ENCODE measurements at places on chromosomes 5 and 9.

- peak; percentile 66 for DNase-seq
Measured at GRCh38 chr5:136058039-136058971, 29.5 kb downstream of the TGFBI start.

DNA sequence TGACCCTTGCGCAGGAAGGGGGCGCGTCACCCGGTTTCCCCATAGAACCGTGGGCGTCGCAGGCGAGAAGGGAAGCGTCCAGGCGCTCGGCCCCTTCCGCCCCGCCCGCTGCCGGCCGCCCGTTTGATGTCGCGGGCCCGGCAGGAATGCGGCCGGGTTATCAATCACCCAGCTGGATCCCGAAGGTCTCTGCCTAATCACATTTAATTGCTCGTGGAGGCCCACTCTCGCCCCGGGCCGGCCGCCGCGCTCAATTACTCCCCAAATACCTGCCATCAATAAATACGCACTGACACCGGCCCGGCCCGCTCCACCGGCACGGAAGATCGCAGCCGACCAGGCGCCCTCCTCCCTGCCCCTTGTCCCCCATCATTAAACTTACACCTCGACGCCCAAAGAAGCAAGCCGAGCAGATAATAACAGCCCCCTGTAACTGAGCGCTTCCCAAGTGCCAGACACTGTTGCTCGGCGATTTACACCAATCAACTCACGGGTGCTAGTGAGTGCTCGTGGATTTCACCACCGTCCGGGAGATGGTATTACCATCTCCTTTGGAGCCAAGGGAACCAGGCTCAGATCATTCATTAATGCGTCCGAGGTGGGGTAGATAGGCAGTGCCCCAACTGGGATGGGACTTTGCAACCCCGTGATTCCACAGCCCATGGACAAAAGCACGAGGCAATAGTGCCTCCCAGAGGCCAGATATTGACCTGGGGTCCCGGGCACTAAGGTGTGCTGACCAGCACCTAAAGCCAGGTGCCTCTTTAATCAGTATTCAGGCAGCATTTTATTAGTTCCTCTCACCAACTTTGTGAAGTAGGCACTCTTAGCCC, 11.3 kb downstream of the MSX2 start:
- DNase-seq: no peak

DNA sequence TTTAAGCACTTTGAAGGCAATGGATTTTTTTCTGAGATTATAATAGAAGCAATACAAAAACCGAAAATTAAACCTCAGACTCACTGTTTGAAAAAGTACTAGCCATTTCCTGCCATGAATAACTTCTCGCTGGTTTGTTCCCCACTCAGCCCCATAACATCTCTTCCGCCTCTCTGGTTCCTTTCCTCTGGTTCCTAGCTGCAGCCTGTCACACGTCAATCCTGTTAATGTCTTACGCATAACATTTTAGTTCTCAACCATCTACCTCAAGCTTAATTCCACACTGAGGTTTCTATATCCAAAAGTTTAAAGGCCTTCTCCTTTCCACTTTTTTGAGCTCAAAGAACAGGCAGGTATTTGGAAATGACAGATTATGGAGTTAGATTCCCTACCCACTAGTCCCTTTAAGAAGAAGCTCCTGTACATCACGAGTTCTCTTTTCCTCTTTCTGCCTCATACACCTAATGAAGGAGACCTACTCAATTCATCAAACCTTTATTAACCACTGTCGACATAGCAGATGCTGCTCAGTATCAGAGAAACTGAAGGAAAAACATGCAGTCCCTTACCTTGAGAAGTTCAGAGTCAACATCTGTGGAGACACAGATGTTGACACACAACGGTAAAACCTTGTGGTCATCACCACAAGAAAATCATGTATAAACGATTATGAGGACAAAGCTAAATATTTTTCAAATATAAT, 243.0 kb upstream of the PTGER4 start:
- no peak for DNase-seq

- no peak for DNase-seq
Measured at GRCh38 chr5:168357876-168358275, 66.4 kb downstream of the WWC1 start.

DNA sequence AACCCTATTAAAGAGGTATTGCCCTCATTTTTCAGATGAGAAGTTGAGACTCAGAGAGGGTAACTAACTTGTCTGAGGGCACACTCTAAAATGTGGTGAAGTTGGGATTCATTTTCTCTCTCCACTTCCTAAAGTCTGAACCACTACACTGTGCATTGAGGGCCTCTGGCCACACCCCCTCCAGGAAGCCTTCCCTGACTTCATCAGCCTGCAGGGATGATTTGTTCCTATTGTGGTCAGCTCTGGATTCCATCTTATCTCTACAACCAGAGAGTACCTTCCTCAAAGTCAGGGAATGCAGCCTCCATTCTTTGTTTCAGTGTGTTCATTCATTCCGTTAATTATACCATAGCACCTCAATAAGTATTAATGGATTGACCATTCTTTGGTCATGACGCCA, 356.0 kb upstream of the PANK3 start:
- no peak for DNase-seq

DNA sequence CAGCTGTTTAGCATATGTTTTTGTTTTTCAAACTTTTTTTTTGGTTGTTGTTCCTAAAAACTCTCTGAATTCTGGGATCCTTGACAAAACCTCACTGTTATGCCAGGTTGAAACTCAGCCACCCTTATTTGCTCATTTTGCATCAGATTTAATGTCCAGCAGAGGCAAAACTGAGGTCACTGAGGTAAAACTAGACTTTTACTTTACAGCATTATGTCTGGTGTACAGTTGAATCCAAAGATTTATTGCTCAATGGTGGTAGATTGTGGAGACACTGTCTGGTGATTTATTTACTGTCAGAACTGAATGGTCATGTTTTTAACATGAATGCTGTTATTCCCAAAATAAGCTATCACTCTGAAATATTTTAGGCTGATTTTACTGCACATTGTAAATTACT, 87.9 kb downstream of the FBXL7 start:
- DNase-seq: no peak

GRCh38 chr5:72557167-72558045, 50.2 kb upstream of the ZNF366 start:
- DNase-seq: no peak

DNA sequence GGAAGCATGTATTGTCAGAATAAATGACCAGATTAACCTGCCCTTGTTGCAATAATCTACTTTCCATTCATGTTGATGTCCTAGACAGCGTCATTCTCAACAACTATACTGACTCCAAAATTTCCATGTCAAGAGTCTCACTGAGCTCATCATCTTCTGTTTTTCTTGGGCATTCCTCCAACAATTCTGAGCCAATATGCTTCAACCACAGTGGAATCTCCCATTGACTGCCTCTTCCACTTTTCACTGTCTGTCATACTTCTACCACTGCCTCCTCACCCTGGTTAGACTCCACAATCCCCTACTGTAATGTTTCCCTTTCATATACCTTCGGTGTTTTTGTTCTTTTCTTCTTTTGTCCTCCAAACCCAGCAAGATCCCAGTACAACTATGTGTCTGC, 162.8 kb downstream of the TLE1 start:
- no peak for DNase-seq

Measured in tibial artery (tissue), 4 donors.